Stimulated activated CD4-positive, alpha-beta T cell treated with anti-CD3 and anti-CD28 coated beads, TNF-alpha, amount 100 ng/mL, for 24 hours (primary cell): ENCODE measurements at places on chromosomes 13 and 19.
A peak's percentile ranks its signal among the peaks of the same experiment; 100 is the strongest.

- DNase-seq, result no peak
Measured at GRCh38 chr19:28519218-28519779, 693.7 kb downstream of the UQCRFS1 start.

GRCh38 chr13:85347251-85347650, 452.0 kb downstream of the SLITRK6 start:
- DNase-seq, result no peak

GRCh38 chr19:16739546-16739945, 19.9 kb downstream of the NWD1 start:
- DNase-seq, result no peak

GRCh38 chr19:10069046-10069445, 17.1 kb upstream of the SHFL start:
- DNase-seq, result no peak

- no peak for DNase-seq
Measured at GRCh38 chr13:37695200-37695599, 96.6 kb upstream of the POSTN start.

DNA sequence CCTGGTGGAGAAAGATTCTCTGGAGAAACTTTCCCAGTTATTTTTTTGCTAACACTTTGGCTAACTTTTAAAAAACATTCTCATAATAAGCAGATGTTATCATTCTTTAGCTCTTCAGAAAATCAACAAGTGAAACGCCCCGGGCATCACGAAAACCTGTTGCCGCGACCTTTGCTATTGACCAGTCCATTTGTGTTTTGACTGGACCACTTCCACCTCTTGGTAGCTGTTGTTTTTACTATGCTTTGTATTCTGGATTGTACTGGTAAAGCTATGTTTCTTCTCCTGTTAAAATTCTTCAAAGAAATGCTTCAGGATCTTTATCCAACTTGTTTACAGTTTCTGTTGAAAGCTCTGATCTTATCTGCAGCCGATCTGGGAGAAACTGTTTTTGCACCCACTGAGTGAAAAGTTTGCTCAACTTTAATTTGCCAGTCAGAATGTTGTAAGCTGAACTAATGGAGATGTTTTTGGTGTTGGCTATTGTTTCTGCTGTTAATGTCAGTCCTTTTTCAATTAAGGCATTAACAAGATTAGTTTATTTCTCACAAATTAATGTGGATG, 23.3 kb downstream of the UFM1 start:
- DNase-seq, result no peak

DNA sequence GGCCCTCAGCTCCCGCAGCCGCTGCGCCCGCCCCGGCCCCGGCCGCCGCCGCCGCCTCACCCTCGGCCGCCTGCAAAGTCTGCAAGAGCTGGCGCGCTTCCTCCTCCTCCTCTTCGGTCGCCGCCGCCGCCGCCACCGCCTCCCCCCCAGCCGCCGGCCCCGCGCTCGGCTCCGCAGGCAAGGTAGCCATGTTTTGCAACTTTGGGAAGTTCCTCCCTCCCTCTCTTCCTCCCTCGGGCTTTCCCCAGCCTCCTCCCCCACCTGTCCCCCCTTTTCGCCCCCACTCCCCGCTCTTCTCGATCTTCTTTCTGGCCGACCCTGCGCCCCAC, 433 bp downstream of the SIX5 start:
- DNase-seq, result no peak

DNA sequence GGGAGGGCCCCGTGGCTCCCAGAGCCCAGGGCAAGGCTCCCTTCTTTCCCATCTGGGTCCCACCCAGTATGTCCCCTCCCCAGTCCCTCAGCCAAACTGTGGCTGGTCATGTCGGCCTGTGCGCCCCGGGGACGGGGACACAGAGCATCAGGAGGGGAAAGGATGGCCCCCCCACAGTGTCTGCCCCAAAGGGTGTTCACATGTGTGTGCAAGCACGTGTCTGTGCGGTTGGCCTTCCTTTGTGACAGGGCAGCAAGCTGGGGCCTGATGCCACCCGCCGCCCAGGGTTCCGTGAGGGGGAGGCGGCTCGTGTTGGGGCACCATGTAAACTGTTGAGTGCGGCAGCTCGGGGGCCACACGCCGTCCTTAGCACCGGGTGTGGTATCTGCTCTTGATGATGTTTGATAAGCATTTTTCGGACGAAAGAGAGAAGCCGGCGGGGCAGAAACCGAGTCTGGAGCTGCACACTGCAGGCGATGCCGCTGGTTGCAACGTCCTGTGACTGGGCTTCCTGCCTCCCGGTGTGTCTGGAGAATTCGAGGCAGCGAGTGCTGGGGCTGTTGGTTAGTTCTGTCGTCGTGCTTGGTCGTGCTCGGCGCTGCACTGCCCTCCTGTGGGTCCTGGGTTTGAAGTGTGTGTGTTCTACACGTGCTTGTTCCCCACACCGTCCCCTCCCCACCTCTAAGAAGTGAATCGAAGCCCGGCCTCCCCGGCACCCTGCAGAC, 18.4 kb downstream of the GNA11 start:
- no peak for DNase-seq

- DNase-seq, result no peak
Measured at GRCh38 chr13:96141032-96141431, 51.1 kb downstream of the HS6ST3 start.

DNA sequence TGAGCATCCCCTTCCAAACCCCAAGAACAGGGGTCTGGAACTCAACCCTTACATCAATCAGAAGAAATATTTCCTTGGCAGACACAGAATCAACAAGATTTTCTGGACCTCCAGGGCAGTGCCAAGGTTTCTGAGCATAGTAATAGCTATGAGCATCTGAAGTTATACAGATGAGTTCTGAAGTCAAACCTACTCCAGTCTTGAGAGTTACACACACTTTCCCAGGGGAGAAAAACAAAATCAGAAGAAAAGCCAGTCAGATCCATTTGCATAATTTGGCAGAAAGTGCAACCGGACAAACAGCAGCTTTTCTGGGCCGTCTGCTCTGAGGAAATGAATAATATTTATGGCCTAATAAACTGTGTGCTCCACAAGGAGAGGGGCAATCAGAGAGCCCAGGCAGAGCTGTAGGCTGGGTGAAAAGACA, 93.1 kb downstream of the KL start:
- no peak for DNase-seq

DNA sequence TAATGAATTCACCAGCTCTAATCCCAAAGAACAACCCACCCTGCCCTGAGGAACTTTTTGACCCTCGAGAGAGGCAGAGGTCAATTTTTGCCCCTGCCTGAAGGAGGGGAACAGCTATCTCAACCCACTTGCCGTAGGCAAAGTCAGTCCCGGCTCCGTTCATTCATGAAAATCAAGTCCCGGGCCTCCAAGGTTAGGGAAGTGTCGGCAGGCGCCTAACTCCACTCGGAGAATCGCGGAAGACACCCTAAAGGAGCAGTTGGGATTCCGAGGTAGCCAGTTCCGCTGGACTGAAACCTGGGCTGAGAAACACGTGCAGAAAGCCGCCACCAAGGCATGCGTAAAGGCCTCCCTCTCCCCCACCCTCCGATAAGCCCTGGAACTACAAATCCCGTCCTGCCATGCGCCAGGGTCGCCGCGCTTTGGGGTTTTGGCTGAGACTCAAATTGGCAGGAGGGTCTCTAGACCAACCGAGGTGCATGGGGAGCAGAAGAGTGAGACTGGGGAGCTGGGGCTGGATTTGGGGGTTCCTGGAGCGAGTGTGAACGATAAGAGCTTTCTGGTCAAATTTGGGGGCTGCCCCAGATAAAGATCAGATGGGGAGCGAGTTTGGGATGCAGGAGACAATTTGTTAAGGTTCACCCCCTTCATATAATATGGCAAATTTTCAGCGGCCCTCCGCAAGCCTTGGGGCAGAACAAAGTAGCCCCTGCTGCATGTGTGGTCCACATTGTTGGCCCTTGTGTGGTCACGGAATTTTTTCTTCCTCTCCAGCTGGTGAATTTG, at the start of gene TNPO2:
TSS of gene TNPO2 (minus strand) at position 292 of the 786 bp plus-strand sequence. CDS start 2,955 bp downstream, outside the sequence.
- peak; percentile 77 for DNase-seq

GRCh38 chr13:71799324-71799723, 67.7 kb downstream of the DACH1 start:
- DNase-seq, result no peak

GRCh38 chr19:16061943-16062342, 14.4 kb upstream of the TPM4 start:
- no peak for DNase-seq

GRCh38 chr19:6564393-6564792, 26.6 kb downstream of the CD70 start:
- DNase-seq, result no peak

- no peak for DNase-seq
Measured at GRCh38 chr13:71814806-71815360, 52.1 kb downstream of the DACH1 start.

DNA sequence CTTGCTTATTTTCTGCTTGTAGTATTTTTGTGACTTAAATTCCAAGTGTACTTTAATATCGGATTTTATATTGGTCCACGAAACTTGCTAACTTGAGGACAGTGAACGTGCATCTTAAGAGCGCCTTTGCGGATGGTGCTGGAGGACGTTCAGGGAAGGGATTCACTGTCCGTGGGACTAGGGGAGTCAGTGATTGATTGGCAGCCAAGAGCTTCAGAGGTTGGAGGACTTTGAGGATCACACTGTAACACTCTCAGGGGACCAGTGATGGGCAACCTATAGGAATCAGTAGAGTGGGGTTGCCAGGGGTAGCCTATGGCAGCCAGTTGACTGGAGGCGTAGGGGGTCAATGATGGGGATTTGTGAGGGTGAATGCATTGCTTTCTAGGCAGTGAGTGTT, 516 bp downstream of the ZNF175 start:
- DNase-seq, result no peak

- DNase-seq, result no peak
Measured at GRCh38 chr19:43618921-43619261, 538 bp downstream of the ZNF428 start.

- no peak for DNase-seq
Measured at GRCh38 chr19:42442833-42443232, at the start of gene CXCL17. TSS of gene CXCL17 (minus strand) at chr19:42442946. CDS start at chr19:42442832, 114 bp downstream.

- DNase-seq, result no peak
Measured at GRCh38 chr13:35025314-35025713, 83.2 kb downstream of the NBEA start.

DNA sequence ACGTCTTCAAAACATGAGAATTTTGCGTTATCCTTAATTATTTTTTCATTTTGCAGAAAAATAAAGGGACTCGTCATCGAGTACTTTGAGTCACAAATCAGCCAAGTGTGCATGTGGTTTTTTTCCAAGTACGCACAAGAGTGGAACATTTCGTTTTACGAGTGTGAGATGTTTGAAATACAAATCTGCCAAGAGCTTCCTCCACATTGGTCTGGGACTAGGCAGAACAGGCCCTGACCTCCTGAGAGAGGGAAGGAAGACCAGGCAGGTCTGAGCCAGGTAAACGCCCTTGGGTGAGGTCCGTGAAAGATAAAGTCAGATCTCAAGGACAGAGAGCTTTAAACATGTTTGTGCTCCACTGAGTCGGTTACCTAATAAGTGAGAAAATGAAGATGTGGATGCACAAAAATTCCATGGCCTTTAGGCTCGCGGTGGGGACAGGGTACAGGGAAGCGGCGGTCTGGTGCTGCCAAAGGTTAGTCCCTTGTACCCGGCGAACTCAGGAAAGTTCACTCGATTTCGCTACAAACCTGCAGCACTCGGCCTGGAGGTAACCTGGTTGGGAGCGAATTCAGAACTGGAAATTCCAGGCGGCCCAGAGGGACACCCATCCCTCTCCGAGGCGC, 473 bp upstream of the ITM2B start:
- no peak for DNase-seq

GRCh38 chr13:75480671-75481175, 1.2 kb downstream of the TBC1D4 start:
- DNase-seq, result no peak

DNA sequence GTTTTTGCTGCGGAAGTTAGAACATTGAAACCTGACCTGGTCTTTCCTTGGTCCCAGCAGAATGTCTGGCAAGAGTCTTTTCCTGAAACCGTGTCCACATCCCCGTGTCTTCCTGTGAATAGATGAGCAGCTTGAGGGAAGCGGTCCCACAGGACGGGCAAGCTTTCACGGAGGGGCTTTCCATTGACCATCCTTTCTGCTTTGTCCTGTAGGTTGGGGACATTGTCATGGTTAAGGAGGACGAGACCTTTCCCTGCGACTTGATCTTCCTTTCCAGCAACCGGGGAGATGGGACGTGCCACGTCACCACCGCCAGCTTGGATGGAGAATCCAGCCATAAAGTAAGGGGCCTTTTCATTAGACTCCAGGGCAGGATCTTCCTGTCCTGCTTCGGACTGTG, 126.0 kb downstream of the ATP11A start:
- no peak for DNase-seq

DNA sequence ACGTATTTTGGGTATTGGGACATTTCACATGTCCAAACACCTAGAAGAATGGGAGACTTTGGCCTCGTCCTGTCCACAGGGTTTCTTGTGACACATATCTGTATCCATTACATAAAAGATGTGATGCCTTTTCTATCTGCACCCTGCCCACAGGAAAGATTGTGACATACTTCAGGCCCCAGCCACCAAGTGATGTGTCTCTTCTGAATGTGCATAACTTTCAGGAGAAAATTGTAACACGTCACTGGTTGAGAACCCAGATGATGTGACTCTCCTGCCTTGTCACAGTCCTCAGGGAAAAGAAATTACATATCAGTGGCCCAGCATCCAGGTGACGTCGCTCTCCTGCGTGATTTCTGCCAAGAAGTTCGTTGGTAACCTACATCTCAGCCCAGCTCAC, 21.0 kb upstream of the ZNF681 start:
- DNase-seq, result no peak

DNA sequence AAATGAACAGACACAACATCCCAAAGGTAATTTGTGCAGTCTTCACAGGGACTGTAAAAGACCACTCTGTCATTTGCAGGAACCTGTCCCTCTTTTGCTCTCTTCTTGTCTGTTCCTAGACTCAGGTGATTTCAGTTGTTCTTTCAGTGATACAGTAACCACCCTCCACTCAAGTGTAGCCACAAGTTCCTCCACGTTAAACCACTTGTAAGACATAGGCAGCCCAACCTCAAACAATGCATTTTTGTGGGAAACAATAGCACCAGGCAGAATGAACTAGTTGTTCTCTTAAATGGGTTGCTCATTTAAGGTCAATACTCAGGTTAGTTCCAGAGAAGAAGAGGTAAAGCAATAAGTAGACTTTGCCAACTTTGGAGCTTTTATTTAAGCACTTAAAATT, 359.4 kb downstream of the MZT1 start:
- no peak for DNase-seq

GRCh38 chr13:95251641-95252040, 49.6 kb downstream of the ABCC4 start:
- DNase-seq, result no peak
